ENCODE measurements at places on chromosomes 7 and 10. TPM values are rescaled to one million over a fixed set of nuclear protein-coding genes. Genes with fewer than 3 reads are reported as not detected.

The AOC1 gene
- 0.47 TPM for total RNA-seq

The SPDYE8 gene
- not detected for total RNA-seq

The SPDYE5 gene
- not detected for total RNA-seq

The VSIR gene
- 0.04 TPM for total RNA-seq

The RSPH10B2 gene
- total RNA-seq = 1.1 TPM

DNA sequence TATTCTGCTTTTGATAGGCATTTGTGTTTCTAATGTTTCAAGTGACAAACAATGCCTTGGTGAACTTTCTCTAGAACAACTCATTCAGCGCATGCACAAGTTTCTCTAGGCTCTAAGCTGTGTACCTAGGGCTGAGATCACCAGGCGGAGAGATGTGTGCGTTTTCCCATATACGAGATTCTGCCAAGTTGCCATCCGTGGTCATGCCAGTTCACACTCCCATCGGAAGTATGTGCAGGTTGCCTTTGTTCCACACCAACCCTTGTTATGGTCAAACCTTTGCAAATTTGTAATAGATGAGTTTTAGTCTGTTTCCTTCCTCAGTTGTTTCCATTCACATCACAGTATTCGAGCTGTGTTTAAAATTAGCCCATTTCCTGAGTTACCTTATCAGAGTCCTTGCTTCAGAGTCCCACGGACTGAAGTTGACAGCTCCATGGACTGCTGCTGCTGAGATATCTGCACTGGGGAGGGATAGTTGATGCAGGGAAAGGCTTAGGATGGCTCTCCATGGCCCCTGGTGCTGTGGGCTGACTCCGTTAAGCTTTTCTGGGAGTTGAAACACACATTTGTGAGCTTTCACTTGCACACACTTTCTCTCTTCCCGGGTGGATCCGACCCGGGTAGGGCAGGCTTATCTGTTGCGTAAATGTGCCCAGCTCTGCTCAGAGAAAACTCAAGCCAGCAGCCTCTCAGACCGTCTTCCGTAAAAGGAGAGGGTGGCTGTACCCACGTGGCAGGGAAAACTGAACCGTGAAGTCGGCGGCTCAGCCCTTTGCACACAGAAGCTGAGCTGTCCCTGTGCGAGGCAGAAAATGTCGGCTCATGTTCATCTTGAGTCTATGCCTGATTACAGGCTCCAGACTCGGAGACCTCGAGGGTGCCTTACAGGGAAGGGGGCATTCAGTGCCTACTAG lies 49.4 kb downstream of the HK1 start:
- no peak for DNase-seq

DNA sequence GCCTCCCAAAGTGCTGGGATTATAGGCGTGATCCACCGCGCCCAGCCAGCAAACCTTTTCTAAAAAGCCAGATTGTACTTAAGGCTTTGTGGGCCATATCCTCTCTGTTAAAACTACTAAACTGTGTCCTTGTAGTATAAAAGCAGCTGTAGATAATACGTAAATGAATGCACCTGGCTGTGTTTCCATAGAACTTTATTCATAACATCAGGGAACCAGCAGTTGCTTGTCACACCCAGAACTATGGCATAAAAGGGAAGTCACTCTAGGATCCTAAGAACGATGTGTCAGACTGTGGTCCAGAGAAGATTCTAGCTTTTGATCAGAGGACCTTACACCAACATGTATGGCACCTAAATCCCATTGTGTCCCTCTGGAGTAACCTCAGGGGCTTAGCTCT lies 63.0 kb downstream of the DENND2A start:
- DNase-seq = no peak

DNA sequence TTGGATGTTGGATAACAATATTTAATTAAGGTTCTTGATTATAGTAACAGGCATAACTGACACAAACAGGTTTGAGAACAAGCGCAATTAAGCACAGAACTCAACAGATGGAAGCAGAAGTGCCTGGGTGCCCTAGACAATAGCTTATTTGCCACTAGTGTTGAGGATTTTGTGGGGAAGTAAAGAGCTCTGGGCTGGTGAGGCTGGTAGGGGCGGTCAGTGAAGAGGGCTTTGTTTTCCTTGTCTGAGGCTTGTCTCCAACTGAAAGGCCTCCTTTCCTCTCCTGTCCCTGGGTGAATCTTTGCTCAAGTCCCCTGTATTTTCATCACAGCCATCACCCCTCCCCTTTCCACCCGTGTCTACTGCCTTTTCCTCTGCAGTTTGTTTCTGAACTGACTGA lies 104.6 kb downstream of the KAT6B start:
- DNase-seq = no peak

DNA sequence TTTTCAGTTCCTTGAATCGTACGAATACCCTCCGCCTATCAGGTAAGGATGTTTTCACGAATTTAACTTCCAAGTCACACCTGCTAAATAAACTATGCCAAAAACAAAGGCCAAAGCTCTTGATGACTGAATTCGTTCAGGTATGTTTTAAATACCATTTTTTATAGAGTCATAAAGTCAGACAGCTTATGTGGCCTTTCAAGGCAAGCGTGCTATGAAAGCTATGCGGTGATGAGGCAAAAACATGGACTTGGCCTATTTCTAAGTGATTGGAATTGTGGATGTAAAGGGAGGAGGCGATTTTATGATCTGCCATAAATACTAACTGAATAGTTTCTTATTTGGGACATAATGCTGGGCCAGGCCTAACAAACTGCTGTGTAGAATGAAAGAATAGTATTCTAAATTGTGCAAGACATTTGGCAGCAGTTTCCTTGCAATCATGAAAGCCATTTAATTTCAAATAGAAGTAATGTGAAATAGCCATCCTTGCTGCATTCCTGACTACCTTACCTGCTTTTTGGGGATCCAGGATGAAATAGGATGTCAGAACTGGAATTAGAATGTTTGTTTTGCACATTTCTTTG lies 14.0 kb downstream of the SLC39A12 start:
- DNase-seq = no peak

DNA sequence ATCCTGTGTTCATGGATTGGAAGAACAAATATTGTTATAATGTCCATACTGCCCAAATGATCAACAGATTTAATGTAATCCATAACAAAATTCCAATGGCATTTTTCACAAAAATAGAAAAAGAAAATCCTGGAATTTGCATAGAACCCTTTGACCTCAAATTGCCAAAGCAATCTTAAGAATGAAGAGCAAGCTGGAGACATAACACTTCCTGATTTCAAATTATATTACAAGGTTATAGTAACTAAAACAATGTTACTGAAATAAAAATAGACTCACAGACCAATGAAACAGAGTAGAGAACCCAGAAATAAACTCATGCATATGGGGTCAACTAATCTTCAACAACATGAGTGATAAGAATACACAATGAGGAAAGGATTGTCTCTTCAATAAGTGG lies 302.5 kb downstream of the PHTF2 start:
- no peak for DNase-seq

GRCh38 chr7:25636168-25636567 lies 407.9 kb upstream of the NPVF start:
- DNase-seq = no peak

DNA sequence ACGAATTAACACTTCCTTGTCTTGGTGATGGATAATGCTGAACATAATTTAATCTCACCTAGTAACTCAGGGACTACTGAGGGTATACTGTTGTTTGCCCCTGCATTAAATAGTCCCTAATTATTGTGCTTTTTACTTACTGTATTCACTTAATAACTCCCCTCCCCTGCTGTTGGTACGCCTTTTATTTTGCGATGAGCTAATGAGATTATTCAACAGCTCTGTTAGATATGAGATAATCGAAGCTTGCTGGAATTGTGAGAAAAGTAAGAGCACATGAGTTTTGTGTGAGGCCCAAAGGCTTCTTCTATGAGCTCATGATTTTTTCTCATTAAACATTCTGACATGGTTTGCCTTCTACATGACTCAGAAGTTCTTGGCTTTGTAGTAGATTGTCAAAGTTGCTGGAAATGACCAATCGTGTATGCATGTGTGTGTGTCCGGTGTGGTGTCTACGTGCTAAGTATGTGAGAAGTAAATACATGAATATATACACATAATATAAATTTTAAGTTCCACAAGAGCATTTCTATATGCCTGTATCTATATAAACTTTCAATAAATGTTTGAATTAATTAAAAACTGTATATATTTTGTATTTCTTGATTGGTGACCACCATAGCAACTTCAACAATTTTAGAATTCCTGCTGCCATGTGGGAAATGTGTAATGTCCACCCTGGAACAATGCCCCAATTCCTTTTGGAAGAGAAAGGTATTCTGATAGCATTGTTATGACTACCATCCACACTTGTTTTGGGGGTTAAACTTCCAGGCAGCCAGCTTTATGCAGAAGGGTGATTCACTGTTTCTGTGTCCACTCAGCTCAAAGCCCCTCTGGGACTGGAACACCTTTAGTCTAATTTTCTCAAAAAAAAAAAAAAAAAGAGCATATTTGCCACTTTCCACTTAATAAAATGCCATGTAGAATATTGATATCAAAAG lies 106.2 kb downstream of the SAMD9 start:
- no peak for DNase-seq
